ENCODE measurements at places on chromosomes 16 and 17.
A peak's percentile ranks its signal among the peaks of the same experiment; 100 is the strongest.

- no peak for DNase-seq
Measured at GRCh38 chr17:7437369-7437863, 1.9 kb upstream of the FGF11 start.

DNA sequence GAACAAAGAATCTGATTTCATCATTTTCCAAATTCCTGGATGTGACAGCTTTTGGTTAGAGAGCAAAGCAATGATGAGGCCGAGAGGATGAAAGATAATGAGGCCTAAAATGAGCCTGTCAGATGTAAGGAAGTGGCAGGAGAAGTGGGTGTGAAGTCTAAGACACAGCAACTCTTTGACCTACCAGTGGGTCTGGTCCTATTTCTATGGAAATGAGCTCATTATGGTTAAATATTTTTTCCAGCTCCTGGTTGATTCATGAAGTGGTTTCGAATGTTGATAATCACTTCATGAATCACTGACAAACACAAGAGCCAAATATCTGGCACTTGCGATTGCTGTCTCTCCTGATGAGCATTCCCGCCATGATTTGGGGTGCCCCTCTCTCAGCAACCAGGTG is 273.3 kb upstream of the CDH5 start:
- no peak for DNase-seq

DNA sequence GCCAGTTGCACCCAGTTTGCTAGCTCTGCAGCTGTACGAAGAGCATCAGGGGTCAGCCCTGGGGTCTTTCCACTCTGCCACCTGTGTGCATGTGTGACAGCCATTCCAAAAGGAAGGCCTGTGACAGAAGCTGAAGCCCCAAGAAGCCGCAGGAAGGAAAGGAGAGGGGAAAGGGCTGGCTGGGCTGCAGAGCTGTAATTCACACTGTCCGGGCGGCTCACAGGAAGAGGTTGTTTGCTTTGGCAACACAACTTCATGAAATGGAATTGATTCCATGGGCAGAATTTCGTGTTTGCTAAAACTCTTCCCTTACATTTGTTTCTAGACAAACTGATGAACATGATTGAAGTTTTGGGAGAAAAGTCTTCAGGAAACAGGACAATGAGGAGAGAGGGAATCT is 14.8 kb downstream of the TMEM204 start:
- DNase-seq: no peak

DNA sequence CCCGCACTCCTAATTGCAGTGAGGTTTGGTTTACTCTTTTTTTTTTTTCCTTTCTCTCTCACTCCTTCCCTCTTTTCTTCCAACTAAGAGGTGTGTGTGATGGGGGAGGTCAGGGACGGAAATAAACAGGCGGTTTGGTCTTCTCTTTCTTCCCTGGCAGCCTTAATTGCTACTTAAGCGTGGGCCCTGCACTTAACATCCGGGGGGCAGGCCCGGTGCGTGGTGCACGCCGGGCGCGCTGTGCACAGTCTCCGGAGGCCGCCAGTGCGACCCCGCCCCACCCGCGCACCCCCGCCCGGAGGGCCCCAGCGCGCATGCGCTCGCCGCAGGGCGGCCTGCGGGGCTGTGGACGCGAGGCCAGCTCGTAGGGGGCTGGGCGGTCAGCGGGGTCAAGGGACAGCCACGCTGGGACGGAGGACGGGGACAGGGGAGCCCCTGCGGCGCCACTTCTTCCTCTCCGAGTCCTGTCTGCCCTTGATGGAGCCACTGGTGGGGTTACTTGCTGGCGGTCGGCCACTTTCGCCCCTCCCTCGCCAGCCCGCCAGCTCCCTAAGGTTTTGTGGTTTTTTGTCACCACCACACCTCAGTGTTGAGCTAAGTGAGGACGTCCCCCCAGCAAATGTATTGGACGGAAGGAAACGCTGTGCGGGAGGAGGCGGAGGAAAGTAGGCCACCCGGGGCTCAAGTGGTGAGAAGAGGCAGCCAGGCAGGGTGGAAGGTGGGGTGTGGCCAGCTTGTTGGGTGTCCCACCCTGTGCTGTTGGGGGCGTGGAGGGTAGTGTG is 120.9 kb downstream of the MRM1 start:
- DNase-seq: peak; percentile 93

DNA sequence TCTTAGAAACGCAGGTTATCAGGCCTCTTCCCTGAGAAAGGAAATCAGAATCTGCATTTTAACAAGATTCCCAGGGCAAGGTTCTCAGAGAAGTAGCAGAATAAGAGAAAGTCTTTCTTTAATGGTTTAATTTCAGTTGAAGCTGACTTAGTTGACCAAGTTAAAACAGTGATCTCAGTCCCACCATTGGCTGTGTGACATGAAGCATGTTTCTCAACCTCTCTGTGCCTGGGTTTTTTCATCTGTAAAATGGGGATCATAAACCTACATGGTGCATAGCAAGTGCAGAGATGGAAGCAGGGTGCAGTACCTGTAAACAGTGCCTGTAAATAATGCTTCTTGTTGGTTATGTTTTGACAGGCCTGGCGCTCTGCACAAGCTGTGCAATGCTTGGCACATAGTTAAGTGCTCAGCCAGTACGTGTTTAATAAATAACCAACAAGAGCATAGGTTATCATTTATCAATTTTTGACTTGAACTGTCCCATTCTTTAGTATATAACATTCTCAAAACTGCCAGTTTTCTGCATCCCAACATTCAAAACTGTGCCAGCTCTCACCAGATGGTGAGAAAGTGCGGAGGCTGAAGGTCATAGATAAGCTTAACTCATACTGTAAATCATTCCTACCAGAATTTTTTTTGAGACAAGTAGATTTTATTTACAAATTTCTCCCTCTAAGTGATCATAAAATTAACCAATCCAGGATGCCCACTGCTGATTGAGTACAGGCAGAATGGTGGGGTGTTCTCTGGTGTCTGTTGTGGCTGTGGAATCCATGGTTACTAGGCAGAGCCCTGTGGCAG is 6.9 kb downstream of the C17orf67 start:
- DNase-seq: no peak

DNA sequence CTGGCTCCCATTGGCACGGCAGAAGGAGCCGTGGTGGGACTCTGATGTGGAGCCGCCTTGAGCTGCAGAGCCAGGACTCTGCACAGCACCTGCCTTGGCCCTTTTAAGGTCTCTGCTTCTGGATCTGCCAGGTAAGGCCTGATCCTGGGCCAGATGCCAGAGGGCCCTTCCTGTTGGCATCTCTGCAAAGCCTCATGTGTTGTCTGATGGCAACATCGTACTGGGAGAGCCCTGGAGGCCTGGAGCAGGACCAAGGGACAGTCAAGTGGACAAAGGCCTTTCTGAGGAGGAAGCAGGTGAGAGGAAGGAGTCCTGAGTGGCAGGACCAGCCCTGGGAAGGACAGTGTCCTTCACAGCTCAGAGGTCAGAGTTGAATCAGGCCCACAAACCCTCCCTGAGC is 26.1 kb downstream of the SOCS1 start:
- DNase-seq: no peak

- peak; percentile 78 for DNase-seq
Measured at GRCh38 chr17:57523926-57524632, 221.0 kb downstream of the CCDC182 start.

DNA sequence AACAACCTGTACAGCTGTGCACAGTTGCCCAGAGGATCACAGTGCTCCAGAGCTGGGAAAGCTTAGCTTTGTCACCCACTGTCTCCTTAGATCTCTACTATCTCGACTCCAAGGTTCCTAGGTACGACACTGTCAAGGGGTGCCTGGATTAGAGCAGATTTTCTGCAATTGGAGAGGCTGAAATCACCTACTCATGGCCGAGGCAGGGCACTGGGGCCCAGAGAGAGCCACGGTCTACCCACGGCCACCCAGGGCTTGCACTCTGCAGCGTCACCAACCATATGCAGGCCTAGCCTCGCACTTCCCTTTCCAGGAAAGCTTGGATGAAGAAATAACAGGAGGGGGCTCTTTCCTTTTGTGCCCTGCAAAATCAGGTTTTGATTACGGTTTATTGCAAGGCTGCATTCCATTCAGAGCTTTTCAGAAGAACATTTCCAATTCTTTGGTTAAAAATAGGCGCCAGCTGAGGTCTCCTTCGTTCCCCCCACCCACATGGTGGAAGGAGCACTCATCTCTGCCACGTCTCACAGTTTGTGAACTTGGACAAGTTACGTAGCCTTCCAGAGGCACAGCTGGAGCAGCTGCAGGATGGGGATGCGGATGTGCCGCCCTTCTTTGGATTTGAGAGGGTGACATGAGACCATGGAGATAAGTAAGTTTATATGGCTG is 80.0 kb downstream of the IRX5 start:
- DNase-seq: no peak

DNA sequence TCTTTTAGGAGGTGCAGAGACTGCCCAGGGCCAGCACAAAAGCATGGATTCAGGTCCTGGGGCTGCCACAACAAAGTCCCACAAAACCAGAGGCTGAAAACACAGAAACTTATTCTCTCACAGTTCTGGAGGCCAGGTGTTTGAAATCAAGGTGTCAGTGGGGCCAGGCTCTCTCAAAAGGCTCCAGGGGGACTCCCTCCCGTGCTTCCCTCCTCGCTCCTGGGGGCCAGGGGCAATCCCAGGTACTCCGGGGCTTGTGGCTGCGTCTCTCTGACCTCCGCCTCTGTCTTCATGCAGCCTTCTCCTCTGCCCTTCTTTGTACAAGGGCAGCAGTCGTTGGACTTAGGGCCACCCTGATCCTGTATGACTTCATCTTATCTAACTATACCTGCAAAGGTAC is 8.3 kb upstream of the RBFOX3 start:
- DNase-seq: no peak

DNA sequence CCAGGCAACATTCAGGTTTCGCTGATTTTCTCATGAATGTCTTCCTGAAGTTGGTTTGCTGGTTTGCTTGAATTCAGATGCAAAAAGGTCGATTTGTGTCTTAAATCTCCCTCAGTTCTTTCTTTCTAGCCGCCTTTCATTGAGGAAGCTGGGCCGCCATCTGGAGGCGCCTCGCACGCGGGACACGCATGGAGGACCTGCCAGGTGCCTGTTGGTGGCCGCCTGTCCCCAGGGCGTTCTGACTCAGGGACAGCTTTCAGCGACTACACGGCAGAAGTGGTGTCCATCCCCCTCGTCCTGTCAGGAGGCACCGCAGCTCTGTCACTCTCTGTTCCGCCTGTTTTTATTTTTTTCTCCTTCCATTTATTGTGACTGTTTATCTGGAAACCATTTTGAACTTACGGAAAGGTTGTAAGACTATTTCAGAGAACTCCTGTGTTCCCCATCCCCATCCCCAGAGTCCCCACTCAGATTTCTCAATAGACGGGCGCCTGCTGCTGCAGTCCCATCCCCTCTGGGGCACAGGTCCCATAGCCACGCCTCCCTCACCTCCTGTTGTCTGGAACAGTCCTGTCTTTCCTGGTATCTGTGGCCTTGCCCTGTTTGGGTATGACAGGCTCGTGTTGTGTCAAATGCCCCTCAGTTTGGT is 33.2 kb downstream of the COX4I1 start:
- DNase-seq: no peak

DNA sequence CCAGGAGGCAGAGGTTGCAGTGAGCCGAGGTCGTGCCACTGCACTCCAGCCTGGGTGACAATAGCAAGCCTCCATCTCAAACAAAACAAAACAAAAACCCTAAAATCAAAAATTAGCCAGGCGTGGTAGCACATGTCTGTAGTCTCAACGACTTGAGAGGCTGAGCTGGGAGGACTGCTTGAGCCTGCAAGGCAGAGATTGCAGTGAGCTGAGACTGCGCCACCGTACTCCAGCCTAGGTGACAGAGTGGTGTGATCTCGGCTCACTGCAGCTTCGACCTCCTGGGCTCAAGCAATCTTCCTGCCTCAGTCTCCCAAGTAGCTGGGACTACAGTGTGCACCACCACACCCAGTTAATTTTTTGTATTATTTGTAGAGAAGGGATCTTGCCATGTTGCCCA is 87.6 kb downstream of the MYH11 start:
- no peak for DNase-seq

DNA sequence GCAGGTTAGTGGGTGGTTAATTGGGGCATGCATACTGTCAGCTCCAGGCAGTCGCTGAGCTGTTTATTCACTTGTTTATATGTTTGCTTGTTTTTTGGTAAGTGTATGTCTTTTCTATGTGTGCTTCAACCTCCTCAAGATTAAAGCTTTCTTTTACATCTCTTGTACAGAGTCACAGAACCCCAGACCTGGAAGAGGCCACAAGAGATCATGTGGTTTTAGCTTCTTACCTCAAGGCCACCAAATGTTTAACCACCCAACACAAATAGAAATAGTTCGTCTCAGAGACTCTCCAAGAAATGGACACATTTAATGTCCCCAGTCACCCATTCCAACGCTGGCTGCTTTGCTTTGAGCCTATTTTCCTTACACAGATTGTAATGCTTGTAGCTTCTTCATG is 11.8 kb upstream of the TMEM98 start:
- no peak for DNase-seq

- DNase-seq: peak; percentile 38
Measured at GRCh38 chr16:57795431-57795878, 6.8 kb downstream of the KIFC3 start.

GRCh38 chr16:20191566-20191965 is 117.9 kb upstream of the GPR139 start:
- no peak for DNase-seq

GRCh38 chr16:17431012-17431411 is 39.7 kb downstream of the XYLT1 start:
- no peak for DNase-seq

- DNase-seq: no peak
Measured at GRCh38 chr17:44356241-44356640, 7.4 kb downstream of the FAM171A2 start.

DNA sequence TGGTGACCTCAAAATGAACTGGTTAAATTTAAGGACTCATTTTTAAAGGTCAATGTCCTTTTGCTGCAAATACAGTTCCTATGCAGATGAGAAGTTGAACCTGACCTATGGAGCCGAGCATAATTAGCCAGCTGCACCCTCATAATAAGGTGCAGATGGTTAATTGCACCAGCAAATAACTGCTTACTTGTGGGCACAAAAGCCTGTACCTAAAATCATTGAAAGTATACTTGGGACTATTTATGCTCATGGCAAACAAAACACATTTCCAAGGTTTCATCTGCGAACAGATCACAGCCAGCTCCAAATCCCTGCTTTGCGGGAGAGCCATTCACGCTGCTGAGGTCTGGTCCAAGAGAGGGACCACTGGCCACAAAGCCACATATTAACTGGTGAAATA is 13.0 kb downstream of the HYDIN start:
- no peak for DNase-seq

- DNase-seq: no peak
Measured at GRCh38 chr17:27289856-27290255, 4.1 kb upstream of the WSB1 start.
